Heart left ventricle (tissue), 16 donors: ENCODE measurements at places on chromosomes 3 and 15. TPM values are rescaled to one million over a fixed set of nuclear protein-coding genes. Genes with fewer than 3 reads are reported as not detected.

Gene SOX14
- not detected for total RNA-seq

Gene PLSCR2
- total RNA-seq, result not detected

Gene CCDC54
- not detected for total RNA-seq

Gene P2RY1
- 6.3 TPM for total RNA-seq

Gene SPINT1
- total RNA-seq, result 0.69 TPM

DNA sequence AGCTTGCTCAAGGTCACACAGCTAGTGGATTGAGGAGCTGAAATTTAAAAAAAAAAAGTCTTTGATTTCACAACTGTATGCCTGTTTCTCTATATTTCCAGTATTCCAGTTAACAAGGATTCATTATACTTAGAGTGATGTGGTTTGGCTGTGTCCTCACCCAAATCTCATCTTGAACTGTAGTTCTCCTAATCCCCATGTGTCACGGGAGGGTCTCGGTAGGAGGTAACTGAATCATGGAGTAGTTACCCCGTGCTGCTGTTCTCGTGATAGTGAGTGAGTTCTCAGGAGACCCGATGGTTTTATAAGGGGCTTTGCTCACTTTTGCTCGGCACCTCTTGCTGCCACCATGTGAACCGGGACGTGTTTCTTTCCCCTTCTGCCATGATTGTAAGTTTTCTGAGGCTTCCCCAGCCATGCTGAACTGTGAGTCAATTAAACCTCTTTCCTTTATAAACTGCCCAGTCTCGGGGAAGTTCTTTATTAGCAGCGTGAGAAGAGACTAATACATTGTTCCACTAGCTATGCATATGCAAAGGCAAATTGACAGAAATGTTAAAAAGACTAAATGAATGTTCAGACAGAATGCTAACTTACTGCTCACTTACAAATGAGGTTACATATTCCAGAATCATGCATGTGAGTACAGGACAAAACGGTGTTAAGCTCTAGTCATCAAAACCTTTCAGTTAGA, 1101.9 kb downstream of the ROBO1 start:
- no peak for DNase-seq

GRCh38 chr3:29346828-29347227, 66.0 kb downstream of the RBMS3 start:
- no peak for DNase-seq

DNA sequence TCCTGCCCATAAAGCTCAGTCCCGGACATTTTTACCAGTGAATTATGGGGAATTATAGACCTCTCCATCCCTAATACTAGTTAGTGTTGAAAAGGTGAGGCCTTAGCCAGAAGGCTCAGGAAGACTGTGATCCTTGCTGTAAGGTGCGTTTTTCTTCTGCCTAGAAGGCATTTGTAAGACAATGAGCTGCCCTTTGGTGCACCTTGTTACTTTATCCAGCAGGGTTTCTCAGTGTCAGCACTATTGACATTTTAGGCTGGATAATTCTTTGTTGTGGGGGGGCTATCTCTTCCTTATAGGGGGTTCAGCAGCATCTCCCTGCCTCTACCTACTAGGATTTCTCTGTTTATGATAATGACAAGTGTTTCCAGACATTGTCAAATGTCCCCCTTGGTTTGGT, 108.1 kb upstream of the ABHD17C start:
- DNase-seq, result no peak

DNA sequence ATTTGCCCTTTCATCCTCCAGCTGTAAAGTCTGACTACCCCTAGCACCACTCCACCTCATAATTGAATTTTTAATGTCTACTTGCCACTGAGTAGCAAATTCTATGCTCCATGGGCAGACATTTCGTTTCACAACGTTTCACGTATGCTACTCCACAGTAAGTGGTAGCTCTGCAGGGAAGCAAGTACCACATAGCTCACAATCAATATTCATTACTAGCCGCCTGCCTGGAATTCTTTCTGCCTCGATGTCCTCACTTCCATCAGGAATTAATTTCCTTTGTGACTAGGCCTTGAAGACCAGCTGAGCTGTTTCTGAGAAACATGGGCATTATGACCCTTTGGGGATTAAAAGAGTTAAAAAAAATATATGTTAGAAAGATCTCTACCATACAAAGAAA, 15.3 kb downstream of the NPTN start:
- DNase-seq, result no peak

GRCh38 chr15:60115579-60116380, 111.7 kb downstream of the FOXB1 start:
- no peak for DNase-seq

- DNase-seq, result peak; percentile 78
These were observed 86.3 kb upstream of the TCF12 start for GRCh38 chr15:56832125-56832524.
